ENCODE measurements at places on chromosomes 2 and 18.

- DNase-seq = no peak
These were observed 5.0 kb downstream of the TANK start for GRCh38 chr2:161165266-161165665.

GRCh38 chr2:205733648-205734047, 51.3 kb downstream of the NRP2 start:
- no peak for DNase-seq

DNA sequence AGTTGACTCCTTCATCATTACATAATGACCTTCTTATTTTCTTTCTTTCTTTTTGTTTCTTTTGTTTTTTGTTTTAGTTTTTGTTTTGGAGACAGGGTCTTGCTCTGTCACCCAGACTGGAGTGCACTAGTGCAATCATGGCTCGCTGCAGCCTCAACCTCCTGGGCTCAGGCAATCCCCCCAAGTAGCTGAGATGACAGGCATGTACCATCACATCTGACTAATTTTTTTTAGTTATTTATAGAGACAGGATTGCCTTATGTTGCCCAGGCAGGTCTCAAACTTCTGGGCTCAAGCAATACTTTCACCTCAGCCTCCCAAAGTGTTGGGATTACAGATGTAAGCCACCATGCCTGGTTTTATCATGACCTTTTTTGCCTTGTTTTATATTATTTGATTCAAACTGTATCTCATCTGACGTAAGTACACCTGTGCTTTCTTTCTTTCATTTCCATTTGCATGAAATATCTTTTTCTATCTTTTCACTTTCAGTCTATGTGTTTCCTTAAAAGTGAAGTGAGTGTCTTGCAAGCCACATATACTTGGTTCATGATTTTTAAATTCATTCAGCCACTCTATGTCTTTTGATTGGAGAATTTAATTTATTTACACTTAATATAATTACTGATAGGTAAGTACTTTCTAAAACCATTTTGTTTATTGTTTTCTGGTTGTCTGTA, 39.1 kb downstream of the SP100 start:
- DNase-seq = no peak

GRCh38 chr18:10895976-10896375, 253.4 kb downstream of the PIEZO2 start:
- DNase-seq = no peak

DNA sequence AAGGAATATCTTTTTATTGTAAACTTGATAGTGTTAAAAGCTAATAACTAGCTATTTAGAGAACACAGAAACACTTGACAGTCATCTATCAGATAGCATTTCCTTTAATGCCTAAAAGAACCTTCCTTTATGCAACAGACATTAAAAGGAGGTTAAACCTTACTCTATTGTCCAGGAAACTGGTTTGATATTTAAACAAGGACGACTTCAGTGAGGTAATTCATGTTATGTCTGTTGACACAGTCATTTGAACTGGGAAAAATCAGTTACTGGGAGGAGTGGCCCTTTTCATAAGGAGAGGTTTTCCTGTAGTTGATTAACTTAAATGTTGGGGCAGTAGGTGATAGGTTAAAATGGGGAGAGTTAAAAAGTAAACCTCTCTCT, 6.7 kb downstream of the TGIF1 start:
- DNase-seq = no peak

GRCh38 chr18:48728204-48728833, 189.5 kb downstream of the CTIF start:
- DNase-seq = no peak

DNA sequence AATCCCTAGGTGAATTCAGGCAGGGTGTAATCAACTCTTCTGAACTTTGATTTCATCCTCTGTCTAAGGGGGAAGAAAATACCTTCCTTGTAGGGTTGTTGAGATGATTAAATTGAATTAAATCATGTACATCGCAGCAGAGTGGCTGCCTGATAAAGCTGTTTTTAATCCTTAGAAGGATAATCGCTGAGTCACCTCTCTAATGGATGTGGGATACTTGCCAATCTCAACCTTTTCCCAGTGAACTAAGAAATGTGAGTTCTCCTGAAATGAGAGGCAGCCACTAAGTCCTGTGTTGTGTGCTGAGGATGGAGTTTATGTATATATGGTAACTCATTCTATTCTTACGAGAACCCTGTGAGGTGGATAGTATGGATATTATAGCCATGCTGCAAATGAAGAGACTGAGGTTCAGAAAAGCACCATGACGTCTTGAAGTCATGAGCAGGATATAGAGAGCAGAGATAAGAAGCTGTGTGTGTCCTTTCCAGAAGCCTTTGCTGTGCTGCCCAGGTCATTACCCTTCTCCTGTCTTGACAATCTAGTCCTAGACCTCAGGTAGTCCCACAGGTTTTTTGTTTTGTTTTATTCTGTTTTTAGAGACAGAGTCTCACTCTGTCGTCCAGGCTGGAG, 93.3 kb downstream of the HNRNPLL start:
- DNase-seq = no peak

- no peak for DNase-seq
These were observed 139.3 kb upstream of the EPAS1 start for GRCh38 chr2:46157966-46158310.

GRCh38 chr18:56036741-56037140, 448.7 kb upstream of the TCF4 start:
- DNase-seq = no peak

- no peak for DNase-seq
These were observed 273.6 kb downstream of the CCDC74A start for GRCh38 chr2:131801210-131801744.

GRCh38 chr18:35132021-35132902, 91.0 kb downstream of the MAPRE2 start:
- DNase-seq = no peak

GRCh38 chr18:46110406-46110805, 6.2 kb downstream of the HAUS1 start:
- no peak for DNase-seq

DNA sequence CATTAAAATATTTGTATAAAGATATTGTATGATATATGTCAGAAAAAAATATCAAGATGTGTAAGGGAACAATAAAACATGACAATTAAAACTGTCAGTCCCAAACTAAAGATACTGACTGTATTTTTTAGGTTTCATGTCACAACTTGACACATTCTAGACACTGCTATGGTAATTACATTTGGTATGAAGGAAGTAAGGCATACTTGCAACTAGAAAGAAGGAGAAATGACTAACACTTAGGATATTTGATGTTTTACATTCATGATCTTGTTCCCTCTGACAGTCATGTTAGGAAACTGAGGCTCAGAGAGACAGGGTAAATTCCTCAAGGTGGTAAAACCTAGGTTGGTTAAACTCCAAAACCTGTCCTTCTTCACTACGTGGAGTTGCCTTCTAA, 68.3 kb downstream of the TMEFF2 start:
- DNase-seq = no peak

DNA sequence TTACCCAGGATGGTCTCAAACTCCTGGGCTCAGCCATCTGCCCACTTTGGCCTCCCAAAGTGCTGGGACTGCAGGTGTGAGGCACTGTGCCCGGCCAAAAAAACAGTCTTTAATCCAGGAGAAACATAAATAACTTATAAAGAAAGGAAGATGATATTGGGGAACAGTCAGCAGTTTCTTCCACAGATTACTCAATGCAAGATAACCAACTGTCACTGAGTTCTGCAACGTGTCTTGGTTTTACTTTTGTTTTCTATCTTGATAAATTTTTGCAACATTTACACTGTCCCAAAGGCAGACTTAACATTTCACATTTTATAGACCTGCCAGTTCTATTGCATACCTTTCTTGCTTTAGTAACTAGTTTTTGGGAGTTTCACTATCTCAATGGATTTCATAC, 71.1 kb downstream of the ANKRD44 start:
- DNase-seq = no peak

GRCh38 chr2:28209864-28210263, 182.8 kb upstream of the FOSL2 start:
- no peak for DNase-seq

GRCh38 chr2:62576276-62576939, 70.4 kb upstream of the TMEM17 start:
- no peak for DNase-seq

DNA sequence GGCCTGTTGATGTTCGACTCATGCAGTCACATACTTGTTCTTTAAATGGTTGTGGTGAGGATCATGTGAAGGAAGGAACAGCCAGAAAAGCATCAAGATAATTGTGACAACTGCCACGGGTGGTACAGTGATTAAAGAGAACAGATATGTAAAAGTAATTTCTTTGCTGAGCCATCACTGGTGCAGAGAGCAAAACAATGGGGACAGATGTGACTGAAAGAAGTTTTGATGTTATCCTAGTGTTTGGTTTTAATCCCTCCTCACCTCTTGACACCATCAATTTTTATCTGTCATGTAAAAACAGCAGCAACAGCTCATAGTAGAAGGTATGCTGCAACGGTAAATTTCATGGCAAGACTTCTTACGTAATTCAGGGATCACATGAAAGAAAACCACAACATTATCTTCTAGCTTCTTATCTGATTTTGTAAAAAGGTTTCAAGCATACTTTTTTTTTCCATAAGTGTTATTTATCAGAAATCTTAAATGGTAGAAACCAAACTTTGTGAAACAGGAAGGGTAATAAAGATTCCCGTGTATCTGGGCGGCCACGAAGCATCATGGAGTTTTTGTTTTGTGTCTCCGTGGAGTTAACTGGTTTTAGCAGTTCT, 65.2 kb downstream of the PLCL1 start:
- DNase-seq = no peak

GRCh38 chr18:47724186-47724975, 206.1 kb downstream of the SMAD2 start:
- no peak for DNase-seq

DNA sequence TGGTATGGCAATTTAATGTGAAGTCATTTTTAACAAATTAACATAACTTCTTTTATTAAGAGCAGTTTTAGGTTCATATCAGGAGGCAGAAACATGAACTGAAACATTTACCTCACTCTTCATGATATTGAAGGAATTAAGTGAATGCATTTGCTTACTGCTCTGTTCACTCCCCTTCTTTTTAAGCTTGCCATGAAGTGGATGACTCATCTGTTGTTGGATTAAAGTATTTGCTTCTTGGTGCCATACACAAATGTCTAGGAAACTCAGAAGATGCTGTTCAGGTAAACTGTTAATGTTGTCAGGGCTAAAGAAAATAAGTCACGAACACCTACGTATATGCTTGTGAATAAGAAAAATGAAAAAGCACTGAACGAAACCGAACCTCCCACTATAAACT, 10.2 kb upstream of the CABYR start:
- DNase-seq = no peak

- no peak for DNase-seq
These were observed 1155.4 kb downstream of the BCL11A start for GRCh38 chr2:59398081-59398480.

DNA sequence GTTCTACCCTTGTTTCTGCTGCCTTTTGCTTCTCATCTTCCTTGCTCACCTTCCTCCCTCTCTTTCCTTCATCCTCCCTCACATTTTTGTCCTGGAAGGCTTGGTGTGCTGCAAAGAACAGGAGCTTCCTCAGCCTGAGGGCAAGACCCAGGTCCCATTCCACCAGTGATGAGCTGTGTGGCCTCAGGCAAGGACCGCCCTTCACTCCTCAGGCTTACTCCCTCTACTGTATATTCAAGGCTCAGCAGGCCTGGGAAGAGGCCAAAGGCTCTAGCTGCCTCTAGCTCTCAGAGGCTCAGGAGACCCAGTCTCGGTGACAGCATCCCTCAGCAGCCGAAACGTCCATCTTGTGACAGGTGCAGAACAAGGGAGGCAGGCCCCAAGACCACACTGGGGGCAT, 97.5 kb downstream of the MRO start:
- DNase-seq = no peak

- DNase-seq = no peak
These were observed 82.7 kb upstream of the SLC39A10 start for GRCh38 chr2:195574312-195574711.

DNA sequence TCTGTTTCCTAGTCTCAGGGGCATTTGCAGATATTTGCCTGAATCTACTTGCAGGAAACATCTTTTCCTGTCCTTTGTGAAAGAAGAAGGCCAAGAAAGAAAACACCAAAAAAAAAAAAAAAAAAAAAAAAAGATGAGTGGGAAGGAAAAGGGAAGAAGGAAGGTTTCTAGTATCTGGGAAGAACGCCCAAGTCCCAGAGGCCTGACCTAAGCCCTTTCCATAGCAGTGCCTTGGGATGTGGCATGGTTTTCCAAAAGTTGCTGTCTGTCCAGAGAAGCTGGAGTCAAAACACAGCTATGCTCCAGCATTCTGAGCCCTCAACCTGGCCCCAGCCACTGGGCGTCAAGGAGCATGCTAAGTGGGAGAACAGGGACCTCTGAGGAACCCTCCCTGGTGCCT, 123.5 kb downstream of the INHBB start:
- no peak for DNase-seq

GRCh38 chr2:48883661-48884060, 128.1 kb upstream of the LHCGR start:
- no peak for DNase-seq

- no peak for DNase-seq
These were observed 167.2 kb downstream of the HDAC4 start for GRCh38 chr2:239233576-239233975.

Measured in NT2/D1 (cell line).